Hypothalamus (tissue), 51 donors: ENCODE measurements at places on chromosomes 13 and 19.

DNA sequence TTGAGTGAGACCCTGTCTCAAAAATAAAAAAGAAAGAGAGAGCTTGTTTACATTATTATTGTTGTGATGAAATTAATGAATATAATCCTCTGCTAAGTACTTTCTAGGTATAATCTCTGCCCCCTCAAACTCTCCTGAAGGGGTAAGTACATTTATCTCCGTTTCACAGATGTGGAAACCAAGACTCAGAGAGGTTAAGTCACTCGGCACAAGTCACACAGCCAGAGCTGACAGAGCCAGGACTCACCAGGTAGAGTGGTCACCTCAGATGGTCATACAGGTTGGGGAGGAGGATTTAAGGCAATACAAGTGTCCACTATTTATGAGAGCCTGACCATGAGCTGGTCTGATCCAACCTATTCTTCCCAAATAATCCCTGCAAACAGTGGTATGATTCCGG is 15.2 kb upstream of the LYPD3 start:
- no peak for DNase-seq

DNA sequence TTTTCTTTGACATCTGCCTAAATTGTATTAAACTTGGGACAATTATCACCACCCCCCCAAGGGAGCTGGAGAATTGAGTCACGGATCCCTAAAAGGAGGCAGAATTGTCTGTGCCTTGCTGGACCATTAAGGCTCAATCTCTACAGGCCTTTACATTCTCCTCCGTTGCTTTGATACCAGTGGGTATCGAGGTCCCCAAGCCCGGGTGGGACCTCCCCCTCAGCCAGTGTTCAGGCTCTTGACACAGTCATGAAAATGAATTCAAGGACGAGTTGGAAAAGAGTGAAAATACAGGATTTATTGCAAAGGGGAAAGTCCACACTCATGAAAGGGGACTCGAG is 5.6 kb downstream of the PPP1R15A start:
- DNase-seq, result no peak

DNA sequence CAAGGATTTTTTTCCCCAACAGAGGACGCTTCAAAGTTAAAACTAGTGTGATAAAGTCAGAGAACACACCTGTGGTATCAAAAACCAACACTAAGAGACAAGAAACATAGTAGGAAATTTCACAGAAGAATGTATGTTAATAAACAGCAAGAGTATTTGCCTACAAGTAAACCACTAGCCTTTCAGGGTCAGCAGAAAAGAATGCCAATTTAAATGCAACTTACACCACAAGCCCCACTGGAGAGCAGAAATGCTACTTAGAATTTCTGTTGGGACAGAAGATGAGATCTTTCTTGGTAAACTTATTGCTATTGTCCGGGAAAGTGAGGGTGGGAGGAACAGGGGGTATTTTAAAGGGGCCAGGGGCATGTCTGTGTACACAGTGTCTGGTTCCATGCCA is 68.6 kb downstream of the STK24 start:
- no peak for DNase-seq

DNA sequence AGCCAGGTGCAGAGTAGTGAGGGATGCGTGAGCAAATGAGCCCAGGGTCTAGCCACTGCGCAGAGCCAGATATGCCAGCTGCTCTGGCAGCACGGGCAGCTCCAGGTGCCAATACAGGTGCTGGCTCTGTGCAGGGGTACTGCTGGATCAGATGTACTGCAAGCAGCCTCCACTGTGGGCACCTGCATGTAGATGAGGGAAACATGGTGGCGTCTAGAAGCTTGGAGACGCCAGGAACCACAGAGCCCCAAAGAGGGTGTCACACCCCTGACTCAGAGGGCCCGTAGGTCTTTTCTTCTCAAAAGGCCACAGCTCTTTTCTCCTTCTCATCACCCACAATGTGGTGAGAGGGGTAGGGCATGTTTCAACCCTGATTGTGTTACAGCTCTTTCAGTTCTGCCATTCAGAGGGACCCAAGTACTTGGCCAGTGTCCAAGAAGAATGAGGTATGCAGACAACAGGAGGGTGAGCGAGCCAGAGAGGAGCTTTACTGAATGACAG is 244.4 kb upstream of the SLITRK1 start:
- no peak for DNase-seq

DNA sequence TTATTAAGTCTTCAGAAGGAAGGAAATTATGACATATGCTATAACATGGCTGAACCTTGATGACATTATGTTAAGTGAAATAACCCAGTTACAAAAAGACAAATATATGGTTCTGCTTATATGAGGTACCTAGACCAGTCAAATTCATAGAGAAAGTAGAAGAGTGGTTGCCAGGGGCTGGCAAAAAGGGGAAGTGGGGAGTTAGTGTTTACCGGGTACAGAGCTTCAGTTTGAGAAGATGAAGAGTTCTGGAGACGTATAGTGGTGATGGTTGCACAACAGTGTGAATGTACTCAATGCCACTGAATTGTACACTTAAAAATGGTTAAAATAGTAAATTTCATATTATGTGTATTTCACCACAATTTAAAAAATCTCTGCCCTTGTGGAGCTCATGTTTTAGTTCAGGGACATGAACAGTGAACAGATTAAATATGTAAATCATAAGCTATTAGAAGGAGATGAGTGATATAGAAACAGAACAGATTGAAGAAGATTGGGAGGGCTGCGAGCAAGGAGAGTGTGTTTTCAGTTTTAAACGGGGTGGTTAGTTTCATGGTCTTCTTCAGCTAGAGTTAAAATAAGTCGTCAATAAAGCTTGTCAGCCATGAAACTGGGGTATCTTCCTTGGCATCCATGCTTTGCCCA is 355.2 kb downstream of the KCNRG start:
- no peak for DNase-seq

- no peak for DNase-seq
Observed at GRCh38 chr19:48196321-48196763, 25.9 kb downstream of the ZSWIM9 start.

- no peak for DNase-seq
Observed at GRCh38 chr13:34065928-34066327, 248.0 kb downstream of the RFC3 start.

GRCh38 chr13:52371736-52372247 is 34.2 kb downstream of the THSD1 start:
- DNase-seq, result no peak

DNA sequence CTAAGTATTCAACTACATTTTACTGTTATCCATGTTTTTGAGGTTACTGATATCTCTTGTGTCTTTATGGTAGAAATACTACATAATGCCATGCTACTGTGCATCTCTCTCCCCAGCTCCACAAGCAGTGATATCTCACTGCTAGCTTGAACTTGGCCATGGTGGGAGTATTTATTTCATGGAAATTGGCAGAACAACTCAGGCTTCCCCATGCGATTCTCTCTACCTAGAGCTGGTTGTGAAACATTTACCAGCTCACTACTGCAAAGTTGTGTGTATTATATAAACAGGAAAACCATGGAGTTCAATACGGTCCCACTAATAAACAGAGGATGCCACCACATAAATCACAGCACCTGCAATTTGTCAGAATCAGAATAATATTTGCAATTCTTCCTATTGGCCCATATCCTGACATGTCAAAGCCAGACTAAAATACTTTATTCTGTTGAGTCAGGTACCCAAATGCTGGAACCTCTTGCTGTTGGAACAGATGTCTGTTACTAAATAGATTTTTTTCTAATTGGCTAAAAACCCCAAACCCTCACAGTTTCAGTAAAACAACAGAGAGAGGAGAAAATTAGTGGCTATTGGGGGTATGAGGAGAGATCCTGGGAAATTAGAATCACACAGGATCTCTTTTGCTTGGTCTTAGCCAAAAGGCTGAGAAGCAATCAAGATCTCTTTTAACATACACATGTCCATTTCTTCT is 91.4 kb upstream of the SLC10A2 start:
- no peak for DNase-seq

DNA sequence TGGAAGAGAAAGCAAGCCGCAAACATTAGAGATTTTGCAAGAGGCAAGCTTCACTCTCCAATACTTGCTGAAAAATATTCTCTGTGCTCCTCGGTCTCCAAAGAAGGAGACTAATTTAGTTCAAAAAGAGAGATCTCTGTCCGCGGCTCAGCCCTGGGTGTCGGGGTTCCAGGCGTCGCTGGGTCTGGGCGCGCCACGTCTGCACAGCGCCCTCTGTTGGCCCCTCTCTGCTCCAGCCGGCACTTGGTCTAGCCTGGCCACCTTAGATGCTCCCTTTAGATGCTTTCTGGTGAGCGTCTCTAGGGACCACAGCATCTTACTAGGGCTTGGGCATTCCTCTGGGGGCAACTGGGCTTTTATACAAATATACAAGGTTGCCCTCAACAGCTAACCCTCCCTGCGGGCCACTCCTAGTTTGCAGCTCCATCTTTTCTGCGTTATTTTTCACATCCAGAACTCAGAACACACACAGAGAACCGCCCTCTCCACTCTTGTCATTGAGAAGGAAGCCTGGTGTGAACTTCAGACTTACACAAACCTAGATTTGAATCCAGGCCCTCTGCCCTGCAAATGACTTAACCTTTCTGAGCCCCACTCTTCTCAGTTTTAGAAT is 78.3 kb downstream of the CYSLTR2 start:
- DNase-seq, result no peak

- DNase-seq, result peak; percentile 15
Observed at GRCh38 chr19:40348961-40349507, 539 bp downstream of the PLD3 start.

DNA sequence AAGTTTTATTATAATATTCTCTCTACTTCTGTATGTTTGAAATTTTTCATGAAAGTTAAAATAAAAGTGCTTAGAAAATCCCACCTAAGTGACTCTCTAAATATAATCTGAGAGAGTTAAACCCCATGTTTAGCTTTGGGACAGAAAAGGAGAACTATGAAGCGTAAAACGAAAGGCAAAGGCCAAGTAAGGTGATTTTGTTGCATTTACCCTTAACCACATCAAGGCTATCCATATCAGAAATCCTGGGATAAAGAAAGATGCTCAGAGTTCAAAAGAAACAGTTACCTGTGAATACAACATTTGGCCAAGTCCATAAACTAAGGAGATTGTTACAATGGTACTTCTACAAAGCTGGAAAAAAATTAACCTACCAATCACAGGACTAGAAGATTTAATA is 31.3 kb downstream of the UBL3 start:
- DNase-seq, result no peak

DNA sequence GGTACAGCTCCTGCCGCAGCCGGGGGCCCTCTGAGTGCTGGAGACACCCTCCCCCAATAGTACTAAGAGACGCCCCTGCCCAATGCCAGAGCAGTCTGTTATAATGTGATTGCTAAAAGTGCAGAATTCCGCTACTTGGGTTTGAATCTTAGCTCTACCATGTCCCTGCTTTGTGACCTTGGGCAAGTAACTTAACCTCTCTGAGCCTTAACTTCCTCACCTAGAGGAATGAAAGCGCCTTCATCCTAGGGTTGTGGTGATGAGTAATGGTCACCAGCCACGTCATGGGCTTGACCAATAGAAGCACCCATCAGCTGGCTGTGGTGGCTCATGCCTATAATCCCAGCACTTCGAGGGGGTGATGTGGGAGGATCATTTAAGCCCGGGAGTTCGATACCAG is 6.5 kb downstream of the PLEKHG2 start:
- no peak for DNase-seq

DNA sequence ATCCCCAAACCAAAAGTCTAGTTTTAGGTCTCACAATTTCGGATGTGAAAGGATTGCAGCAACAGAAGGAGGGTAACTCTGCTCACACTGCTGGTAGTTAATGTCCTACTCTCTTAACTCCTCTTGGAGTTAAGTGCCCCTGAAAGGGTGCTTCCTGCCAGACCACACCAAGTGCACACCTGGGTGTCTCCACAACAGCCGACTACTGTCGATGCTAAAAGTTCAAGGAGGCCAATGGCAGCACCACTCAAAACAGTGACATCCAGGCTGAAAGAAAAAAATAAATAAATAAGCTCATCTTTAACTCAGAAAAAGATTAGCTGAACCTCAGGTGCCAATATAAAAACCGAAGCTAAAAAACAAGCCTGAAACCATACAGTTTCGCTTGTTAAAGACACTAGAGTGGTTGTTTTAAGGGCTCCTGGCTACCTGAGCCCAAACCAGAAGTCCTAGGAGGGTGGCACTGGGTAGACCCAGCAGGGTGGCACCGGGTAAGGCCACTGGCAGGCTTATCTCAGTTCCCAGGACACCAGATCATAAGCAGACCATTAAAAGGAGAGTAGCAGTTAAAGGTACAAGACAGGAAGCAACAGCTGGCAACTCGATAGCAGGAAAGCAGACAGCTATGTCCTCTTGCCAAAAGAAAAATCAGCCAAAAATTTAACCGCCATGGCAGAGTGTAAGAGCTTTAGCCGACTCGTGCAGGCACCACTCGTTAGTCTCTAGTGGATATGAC is 39.3 kb downstream of the BRD4 start:
- no peak for DNase-seq

- peak; percentile 65 for DNase-seq
Observed at GRCh38 chr19:48332662-48333466, 7.5 kb downstream of the EMP3 start.

DNA sequence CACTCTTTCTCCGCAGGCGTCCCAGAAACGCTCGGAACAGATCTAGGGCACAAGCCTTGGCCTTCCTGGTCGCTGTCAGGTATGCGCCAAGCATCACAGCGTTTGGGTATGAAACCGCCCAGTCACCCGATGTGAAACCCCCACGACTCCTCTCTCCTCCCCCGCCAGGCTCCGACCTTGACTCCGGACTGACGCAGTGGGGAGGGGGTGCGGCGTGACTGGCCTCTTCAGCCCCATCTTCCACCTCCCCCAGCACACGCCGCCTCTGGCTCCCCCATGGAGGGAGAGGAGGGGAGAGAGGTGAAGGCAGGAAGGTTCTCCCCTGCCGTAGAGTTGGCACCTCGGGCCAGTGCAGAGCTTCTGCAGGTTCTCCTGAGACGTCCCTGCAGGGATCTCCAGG is 22.0 kb upstream of the ARHGEF7 start:
- DNase-seq, result no peak

- peak; percentile 98 for DNase-seq
Observed at GRCh38 chr19:38618590-38619360, at the start of gene EIF3K. EIF3K (plus strand) TSS chr19:38619188; CDS start chr19:38619269, 81 bp downstream.

GRCh38 chr13:89951341-89951740 is 1396.1 kb upstream of the MIR17HG start:
- no peak for DNase-seq

GRCh38 chr19:38685666-38686529 is 38.4 kb downstream of the ACTN4 start:
- no peak for DNase-seq

GRCh38 chr13:95926231-95926630 is 127.0 kb downstream of the UGGT2 start:
- no peak for DNase-seq

GRCh38 chr19:32662186-32662585 is 12.8 kb downstream of the ANKRD27 start:
- no peak for DNase-seq
